T-helper 2 cell treated with Interferon-gamma antibody and Interleukin-4, amounts not matched to agents 5 μg/mL and 100 μg/mL, for 36 hours (primary cell): ENCODE measurements at places on chromosomes 2 and 18.
A peak's percentile ranks its signal among the peaks of the same experiment; 100 is the strongest.

DNA sequence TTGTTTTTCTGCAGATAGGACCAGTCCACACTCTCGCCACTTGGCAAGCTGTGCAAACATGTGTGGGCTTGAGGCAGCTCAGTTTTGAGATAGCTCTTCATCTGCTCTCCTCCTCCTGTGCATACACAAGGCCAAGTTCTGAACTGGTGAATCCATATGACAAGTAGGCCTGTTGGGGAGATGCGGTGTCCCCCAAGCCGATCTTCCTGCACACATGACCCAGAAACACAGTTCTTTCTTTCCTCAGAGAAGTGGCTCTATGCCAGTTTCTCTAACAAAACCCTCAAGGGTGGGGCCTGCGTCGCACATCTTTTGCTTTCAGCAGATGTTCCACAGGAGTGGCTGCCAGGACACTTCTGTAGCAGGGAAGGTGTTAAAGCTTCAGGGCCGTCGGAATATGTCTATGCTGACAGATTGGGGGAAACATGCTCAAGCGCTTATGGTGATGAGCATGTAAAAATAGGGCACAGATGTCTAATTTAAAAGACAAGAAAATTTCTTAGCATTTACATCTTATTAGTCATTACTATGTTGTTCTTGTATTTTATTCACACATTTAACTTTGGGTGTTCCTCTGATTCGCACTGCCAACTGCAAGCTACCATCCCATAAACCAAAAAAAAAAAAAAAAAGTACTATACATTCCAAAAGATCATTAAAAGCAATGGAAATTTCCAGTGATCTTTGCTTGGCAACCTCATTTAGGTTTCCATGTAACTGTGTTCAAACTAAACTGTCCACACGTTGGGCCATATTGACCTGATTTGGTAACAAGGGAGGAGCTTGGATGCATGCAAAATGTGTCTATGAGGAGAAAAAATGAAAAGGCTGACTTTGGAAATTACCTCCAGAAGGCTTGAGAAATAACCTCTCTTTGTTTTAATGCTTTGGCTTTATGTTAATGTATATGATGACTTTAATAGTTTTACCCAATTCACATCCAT is 1055.5 kb upstream of the KLHL29 start:
- no peak overlapping the region for H3K27ac ChIP-seq
- H3K27me3 ChIP-seq, result no peaks in the 10 kb centered on the region
- no peaks in the 10 kb centered on the region for H3K4me1 ChIP-seq
- H3K4me3 ChIP-seq, result no peak overlapping the region
- H3K36me3 ChIP-seq, result no peaks in the 10 kb centered on the region

DNA sequence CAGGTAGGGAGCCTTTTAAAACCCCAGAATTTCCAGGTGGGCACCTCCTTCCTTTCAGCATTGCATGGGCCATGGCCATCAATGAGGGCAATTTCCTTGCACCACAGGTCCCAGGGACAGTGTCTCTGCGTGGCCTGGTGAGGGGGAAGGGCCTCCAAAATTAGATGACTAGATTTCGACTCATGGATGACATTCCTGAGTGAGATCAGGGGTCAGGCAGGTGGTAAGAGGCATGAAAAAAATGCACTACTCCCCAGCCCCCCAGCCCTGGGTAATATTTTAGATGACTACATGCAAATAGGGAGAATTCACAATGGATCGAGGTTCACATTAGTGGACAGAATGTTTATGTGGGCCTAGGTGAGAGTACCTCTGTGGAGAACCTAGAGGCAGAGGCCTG is 19.0 kb upstream of the IGFBP5 start:
- DNase-seq, result no peak
- H3K27ac ChIP-seq, result no peak overlapping the region
- H3K4me3 ChIP-seq, result no peak overlapping the region
- no peaks in the 10 kb centered on the region for H3K4me1 ChIP-seq
- H3K36me3 ChIP-seq, result no peaks in the 10 kb centered on the region

- H3K27me3 ChIP-seq, result peaks cover 7% of the 10 kb centered on the region
- no peaks in the 10 kb centered on the region for H3K4me1 ChIP-seq
- H3K36me3 ChIP-seq, result no peaks in the 10 kb centered on the region
- H3K4me3 ChIP-seq, result no peak overlapping the region
Observed at GRCh38 chr2:48080534-48081316, 174.4 kb upstream of the FBXO11 start.

DNA sequence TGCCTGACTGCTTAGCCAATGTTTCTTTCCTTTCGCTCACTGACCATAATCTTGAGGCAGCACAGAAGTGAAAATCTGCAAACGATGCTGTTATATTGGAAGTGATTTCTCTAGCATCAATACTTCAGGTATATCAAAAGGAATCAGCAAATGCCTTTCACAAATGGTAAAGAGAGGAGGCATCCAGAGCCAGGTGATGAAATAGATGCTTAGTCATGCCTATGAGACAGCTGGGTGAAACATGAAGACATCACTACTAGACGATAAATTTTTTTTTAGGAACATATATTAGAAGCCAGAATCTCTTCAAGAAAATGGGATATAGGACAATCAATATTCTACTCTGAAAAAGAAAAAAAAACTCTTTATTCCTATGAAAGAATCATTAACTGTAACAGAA is 249.2 kb upstream of the SLC39A10 start:
- no peaks in the 10 kb centered on the region for H3K27me3 ChIP-seq
- DNase-seq, result no peak
- H3K27ac ChIP-seq, result no peak overlapping the region
- peaks cover 30% of the 10 kb centered on the region for H3K4me1 ChIP-seq
- H3K36me3 ChIP-seq, result peaks cover 3% of the 10 kb centered on the region
- H3K4me3 ChIP-seq, result no peak overlapping the region

- H3K4me3 ChIP-seq, result no peak overlapping the region
- H3K36me3 ChIP-seq, result peaks cover 11% of the 10 kb centered on the region
Observed at GRCh38 chr2:24832073-24832461, 38.8 kb downstream of the CENPO start.

DNA sequence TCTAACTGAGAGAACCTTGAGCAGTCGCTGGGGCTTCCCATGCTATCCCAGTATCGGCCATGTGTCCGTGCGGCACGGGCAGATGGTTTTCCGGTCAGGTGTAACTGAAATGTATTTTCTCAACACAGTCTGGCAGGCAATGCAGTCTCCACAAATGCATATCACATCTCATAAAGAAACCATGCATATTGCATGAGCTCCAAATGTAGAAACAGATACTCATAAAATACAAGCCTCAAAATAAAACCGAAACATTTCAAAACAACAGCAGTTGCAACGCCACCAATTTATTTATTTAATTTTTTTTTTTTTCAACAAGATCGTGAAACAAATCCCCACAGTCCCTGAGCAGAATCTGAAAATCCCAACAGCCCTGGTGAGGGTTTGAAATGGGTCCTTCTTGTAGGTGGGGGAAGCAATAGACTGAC is 299.4 kb downstream of the LPIN1 start:
- no peak overlapping the region for H3K27ac ChIP-seq
- no peaks in the 10 kb centered on the region for H3K36me3 ChIP-seq
- H3K4me1 ChIP-seq, result peaks cover 14% of the 10 kb centered on the region

DNA sequence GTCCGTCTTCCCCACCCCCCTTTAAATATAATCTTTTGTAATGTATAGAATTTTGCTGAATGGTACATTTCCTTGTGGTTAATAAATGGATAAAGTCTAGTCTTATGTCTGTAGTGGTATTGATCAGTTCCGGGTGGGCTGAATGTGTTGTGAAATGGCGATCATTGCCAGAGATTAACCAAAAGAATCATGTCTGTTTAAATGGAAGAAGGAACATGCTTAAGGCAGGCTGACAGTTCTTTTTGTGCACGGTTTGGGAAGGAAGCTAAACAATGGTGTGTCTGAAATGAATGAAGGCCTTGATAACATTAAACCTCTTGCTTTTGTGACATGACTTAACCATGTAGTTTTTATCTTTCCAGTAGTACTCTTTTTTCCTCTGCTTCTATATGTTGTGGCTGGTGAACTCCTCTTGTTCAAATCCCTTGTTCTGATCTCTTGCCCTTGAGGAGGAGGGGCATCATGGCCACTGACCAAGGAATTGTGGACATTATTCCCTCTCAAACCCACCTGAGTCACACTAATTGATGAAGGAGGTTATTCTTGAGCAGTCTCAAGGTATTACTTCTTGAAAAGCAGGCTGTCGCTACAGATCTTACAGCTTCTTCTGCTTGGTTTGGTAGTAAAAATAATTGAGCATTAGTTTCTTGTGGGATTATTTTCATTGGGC is 1.7 kb downstream of the ACVR2A start:
- H3K27me3 ChIP-seq, result peaks cover 86% of the 10 kb centered on the region
- peaks cover 33% of the 10 kb centered on the region for H3K4me1 ChIP-seq
- H3K27ac ChIP-seq, result no peak overlapping the region
- peak overlapping the region; percentile 94 for H3K4me3 ChIP-seq
- peaks cover 2% of the 10 kb centered on the region for H3K36me3 ChIP-seq

DNA sequence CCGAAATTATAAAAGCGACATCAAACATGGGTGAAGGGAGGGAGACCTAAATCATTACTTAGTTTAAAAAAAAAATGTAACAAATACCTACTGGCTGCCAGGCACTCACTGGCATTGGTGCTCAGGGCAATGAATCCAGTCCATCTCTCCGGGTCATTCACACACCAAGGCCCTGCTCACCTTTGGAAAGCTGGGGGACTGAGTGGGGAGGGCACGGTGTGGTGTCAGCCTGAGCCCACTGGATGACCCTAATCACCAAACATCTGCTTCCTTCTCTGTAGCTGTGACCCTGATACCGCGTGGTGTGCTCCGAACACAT is 336 bp upstream of the DDX1 start:
- peak overlapping the region; percentile 87 for H3K4me3 ChIP-seq
- H3K27me3 ChIP-seq, result no peaks in the 10 kb centered on the region
- no peak for DNase-seq
- H3K27ac ChIP-seq, result peak overlapping the region; percentile 86
- peaks cover 25% of the 10 kb centered on the region for H3K4me1 ChIP-seq

- H3K36me3 ChIP-seq, result no peaks in the 10 kb centered on the region
- no peak for DNase-seq
- no peak overlapping the region for H3K4me3 ChIP-seq
- H3K27ac ChIP-seq, result no peak overlapping the region
Observed at GRCh38 chr2:78260861-78261260, 738.7 kb upstream of the LRRTM4 start.

DNA sequence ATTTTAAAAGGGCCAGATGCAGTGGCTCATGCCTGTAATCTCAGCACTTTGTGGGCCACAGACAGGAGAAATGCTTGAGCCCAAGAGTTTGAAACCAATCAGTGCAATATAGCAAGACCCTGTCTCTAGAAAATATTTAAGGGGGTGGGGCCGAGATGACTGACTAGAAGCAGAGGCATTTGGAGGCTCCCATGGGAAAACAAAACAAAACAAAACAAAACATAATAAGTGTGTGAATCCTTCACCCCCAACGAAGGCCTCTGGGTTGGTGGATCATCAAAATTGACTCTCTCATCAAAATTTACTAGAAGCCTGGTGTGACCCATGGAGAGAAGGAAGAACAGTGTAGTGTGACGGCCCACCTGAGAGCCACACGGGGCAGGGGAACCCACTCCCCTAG is 560.9 kb downstream of the LRP1B start:
- H3K27me3 ChIP-seq, result no peaks in the 10 kb centered on the region
- DNase-seq, result no peak
- no peak overlapping the region for H3K27ac ChIP-seq
- no peaks in the 10 kb centered on the region for H3K36me3 ChIP-seq
- H3K4me3 ChIP-seq, result no peak overlapping the region

- H3K4me1 ChIP-seq, result peaks cover 41% of the 10 kb centered on the region
- peak overlapping the region; percentile 66 for H3K4me3 ChIP-seq
- H3K27ac ChIP-seq, result peak overlapping the region; percentile 86
- H3K36me3 ChIP-seq, result peaks cover 7% of the 10 kb centered on the region
- H3K27me3 ChIP-seq, result no peaks in the 10 kb centered on the region
- no peak for DNase-seq
Observed at GRCh38 chr2:39228413-39229209, 15.2 kb downstream of the CDKL4 start.

DNA sequence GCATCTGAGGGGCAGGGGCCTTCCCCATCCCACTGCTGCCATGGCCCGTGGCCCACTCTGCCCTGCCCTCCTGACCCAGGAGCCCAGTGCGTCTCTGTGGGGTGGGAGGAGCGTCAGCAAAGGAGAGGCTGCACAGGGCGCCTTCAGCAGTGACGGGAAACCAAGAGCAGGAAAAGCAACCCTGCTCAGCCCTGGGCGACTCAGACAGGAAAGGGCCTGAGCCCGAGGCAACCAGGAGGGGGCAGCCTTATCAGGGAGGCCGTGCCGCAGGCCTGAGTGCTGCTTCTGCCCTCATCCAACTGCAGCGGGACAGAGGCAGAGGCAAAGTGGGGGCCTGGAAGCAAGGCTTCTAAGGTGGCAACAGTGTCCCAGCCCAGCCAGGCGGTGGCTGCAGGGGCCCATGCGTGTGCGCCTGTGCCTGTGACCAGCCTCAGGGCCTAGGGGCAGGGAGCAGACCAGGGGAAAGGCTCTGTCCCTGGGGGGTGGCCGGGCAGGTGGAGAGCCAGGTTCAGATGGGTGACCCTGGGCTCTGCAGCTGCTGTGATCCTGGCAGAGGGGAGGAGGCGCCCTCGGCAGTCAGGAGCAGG is 23.3 kb upstream of the ALPI start:
- no peak for DNase-seq
- no peaks in the 10 kb centered on the region for H3K36me3 ChIP-seq
- H3K27ac ChIP-seq, result no peak overlapping the region
- no peaks in the 10 kb centered on the region for H3K4me1 ChIP-seq
- no peaks in the 10 kb centered on the region for H3K27me3 ChIP-seq

DNA sequence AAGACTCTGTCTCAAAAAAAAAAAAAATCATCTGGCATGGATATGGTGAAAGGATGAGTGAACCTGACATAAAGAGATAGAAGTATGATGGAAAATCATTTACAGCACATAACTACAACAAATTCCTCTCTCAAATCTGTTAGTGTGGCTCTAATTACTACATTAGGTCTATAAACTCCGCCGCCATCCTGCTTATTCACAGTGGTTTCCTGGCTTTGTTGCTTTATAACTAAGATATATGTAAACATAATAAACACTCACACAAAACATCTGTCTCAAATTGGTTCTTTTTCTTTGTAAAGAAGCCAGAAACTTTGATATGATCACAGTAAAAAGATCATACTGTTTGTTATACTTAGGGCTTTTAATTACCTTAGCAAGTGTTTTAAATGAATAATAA is 412.6 kb upstream of the FAM98A start:
- H3K4me1 ChIP-seq, result no peaks in the 10 kb centered on the region
- no peaks in the 10 kb centered on the region for H3K27me3 ChIP-seq
- H3K4me3 ChIP-seq, result no peak overlapping the region
- no peaks in the 10 kb centered on the region for H3K36me3 ChIP-seq
- no peak overlapping the region for H3K27ac ChIP-seq
- DNase-seq, result no peak

- H3K27ac ChIP-seq, result no peak overlapping the region
- no peaks in the 10 kb centered on the region for H3K36me3 ChIP-seq
- H3K4me3 ChIP-seq, result no peak overlapping the region
- no peaks in the 10 kb centered on the region for H3K4me1 ChIP-seq
Observed at GRCh38 chr2:149473521-149473920, 114.1 kb downstream of the MMADHC start.

GRCh38 chr18:11654736-11655605 is 34.1 kb upstream of the GNAL start:
- no peak overlapping the region for H3K27ac ChIP-seq
- no peaks in the 10 kb centered on the region for H3K36me3 ChIP-seq
- DNase-seq, result peak; percentile 6
- peaks cover 32% of the 10 kb centered on the region for H3K27me3 ChIP-seq
- peak overlapping the region; percentile 16 for H3K4me3 ChIP-seq
- H3K4me1 ChIP-seq, result peaks cover 2% of the 10 kb centered on the region
